ENCODE measurements at places on chromosomes 1 and 21.

GRCh38 chr1:198106011-198106410 lies 50.8 kb upstream of the NEK7 start:
- DNase-seq = no peak

GRCh38 chr1:240806200-240806745 lies 194.3 kb upstream of the GREM2 start:
- DNase-seq = peak; percentile 53

- DNase-seq = no peak
Measured at GRCh38 chr1:24414775-24415333, 748 bp upstream of the NIPAL3 start.

- DNase-seq = no peak
Measured at GRCh38 chr1:241181471-241181870, 175.5 kb downstream of the RGS7 start.

- DNase-seq = peak; percentile 63
Measured at GRCh38 chr1:27102707-27103468, 52.0 kb downstream of the SLC9A1 start.

DNA sequence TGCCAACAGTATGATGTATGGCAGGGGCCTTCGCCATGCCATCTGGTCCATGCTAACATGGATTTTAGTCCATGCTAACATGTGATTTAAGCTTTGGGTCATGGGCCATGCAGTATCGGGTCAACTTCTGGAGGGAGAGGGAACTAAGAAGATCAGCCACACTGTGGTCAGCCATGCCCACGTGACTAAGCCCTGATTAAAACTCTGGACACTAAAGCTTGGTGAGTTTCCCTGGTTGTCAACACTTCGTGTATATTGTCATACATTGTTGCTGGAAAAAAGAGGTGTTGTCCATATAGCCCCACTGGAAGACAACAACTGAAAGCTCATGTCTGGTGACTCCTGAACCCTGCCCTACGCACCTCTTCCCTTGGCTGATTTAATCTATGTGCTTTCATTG lies 90.5 kb downstream of the SUSD4 start:
- no peak for DNase-seq

DNA sequence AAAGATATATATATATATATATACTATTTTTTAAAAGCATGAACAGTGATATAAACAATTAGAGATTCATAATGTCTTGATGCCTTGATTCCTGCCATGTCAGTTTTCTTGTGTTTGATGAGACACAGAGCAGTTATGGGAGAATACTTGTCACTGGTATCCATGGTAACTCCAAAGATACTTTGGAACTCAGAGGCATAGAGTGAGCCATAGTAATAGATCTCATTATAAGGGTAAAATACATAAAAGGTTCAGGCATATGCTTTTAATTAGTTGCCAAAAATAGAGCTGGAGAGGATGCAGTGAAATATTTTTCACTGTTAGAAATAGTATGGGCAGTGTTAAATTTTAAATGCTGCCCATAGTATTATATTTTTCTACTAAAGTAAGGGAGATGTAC lies 134.1 kb downstream of the SYT14 start:
- DNase-seq = peak; percentile 62

DNA sequence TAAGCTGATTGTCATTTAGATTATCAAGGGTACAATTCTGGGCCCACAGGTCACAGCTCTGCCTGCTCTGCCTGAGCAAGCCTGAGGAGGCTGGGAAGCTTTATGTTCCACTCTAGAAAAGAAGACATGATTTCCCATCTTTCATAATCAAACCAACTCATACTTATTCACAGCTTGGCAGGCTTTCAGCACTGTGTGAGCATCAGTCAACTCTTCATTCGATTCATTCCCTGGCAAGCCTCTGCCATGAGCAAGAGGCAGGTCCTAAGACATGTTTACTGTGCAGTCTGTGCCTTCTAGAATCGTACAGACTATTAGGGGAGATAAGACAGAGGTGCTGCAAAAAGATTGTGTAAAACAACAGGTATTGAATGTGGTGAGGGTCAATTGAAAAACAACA lies 24.5 kb upstream of the KIRREL1 start:
- DNase-seq = peak; percentile 90

GRCh38 chr1:39525366-39526165 lies 34.1 kb downstream of the BMP8A start:
- no peak for DNase-seq

DNA sequence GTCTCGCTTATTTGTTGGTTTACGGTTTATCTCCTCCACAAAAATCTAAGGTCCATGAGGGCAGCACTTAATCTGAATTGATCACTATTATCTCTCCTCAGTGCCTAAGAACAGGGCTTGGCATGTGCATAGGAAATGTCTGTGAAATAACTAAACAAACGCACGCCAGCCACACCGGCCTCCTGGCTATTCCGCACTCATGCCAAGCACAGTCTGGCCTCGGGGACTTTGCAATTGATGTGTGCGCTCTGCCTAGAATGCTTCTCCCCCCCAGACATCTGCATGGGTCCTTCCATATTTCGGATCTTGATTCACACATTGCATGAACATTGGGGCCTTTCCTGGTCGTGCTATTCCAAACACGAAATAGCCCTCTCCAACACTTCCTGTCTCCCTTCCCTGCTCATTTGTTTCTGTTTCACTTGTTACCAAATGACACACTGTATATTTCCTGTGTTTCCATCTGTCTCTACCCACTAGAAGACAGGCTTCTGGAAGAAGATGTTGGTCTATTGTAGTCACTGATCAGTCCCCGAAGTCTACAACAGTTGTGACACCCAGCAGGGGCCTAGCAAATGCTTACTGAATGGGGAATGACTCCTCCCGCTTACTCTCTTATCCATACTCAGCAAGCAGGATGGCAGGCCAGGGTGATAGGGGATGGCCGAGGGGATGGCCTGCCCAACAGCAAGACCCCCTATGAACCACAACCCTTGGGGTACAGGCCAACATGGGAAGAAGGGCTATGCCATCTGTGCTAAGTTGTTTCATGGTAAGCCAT lies 93.9 kb downstream of the GLIS1 start:
- no peak for DNase-seq

GRCh38 chr1:116808848-116809508 lies 54.7 kb downstream of the CD2 start:
- no peak for DNase-seq

- no peak for DNase-seq
Measured at GRCh38 chr1:15343729-15344128, 66.0 kb upstream of the EFHD2 start.

- peak; percentile 81 for DNase-seq
Measured at GRCh38 chr1:109762821-109763645, 690 bp downstream of the EPS8L3 start.

DNA sequence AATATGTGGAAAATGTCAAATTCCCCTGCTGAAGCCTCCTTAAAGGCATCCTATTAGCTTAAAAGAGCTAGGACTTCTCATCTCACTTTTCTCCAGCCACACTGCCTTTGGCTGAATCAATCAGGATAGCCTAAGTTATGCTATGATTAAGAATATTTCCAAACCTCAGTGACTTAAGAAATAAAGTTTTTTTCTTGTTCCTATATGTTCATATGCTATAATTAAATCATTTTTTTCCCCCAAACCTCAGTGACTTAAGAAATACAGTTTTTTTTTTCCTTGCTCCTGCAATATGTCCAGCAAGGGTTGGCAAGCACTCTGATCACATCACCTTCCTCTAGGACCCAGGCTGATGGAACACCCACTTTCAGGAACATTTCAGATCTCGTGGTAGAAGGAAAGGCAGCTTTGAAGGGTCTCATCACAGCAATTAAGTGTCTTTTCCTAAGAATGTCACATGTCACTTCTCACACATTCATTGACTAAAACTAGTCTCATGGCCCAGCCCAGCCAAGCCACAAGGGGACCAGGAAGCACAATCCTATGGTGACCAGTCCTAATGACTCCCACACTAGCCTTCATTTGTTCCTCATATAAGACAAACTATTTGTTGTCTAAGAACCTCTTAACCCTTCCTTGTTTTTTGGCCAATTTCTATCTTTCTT lies 6.3 kb upstream of the JUN start:
- DNase-seq = no peak

- peak; percentile 53 for DNase-seq
Measured at GRCh38 chr1:20069874-20070273, at the start of gene PLA2G5. TSS of gene PLA2G5 (plus strand) at chr1:20070194. CDS start at chr1:20084831, 14,637 bp downstream.

DNA sequence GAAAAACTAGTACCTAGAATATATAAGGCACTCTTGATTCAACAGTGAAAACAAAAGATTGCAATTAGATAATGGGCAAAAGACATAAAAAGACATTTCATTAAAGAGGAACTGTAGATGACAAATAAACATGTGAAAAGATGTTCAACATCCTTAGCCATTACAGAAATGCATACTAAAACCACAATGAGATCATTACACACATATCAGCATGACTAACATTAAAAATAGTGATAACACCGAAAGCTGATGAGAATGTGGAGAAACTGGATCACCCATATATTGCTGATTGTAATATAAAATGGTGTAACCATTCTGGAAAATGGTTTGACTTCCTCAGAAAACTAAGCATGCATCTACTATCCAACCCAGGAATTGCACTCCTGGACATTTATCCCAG lies 340.3 kb downstream of the SEC16B start:
- DNase-seq = peak; percentile 2

DNA sequence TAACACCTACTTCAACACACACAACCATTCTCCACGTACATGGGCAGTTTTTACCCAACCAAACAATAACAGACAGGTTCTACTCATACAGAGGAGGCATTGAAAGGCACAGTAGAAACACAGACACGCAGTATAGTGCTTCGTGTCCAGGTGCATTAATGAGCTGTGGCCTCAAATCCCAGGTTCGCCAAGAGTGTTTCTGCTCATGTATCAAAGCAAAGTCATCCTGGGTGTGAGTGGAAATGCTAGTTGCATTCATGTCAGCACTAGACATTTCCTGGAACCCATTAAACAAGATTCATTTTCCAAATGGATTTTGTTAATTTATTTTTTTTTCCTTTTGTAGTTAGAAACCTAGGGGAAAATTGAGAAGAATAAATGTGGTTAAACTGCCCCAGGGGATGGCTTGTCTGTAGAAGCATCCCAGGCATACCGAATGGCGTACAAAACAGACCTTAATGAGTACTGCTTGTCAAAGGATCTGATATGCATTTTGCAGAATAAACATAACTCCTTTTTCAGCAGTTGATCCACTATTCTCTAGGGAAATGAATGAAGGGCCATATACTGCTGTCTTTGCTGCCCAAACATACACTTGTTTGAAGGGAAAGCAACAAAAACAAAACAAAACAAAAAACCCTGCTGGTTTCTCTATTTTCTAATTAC lies 298.6 kb upstream of the ST6GALNAC5 start:
- no peak for DNase-seq

DNA sequence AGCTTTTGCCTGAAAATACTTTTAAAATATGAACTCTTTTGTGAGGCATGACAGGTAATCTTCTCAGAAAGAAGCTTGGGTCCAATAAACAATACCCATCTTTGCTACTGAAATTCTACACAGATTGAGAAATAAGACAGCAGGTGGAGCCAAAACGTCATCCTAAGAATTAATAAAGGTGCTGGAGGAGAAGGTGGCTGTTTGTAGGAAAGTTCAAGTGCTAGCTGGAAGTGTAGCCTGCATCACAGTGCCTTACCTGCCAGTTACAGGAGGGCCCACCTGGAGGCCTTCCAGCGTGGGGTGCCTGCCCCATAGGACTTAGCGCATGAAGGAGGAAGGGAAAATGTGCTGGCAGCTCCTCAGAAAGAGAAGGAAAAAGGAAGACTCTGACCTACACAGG lies 93.7 kb downstream of the TTC3 start:
- DNase-seq = peak; percentile 32

DNA sequence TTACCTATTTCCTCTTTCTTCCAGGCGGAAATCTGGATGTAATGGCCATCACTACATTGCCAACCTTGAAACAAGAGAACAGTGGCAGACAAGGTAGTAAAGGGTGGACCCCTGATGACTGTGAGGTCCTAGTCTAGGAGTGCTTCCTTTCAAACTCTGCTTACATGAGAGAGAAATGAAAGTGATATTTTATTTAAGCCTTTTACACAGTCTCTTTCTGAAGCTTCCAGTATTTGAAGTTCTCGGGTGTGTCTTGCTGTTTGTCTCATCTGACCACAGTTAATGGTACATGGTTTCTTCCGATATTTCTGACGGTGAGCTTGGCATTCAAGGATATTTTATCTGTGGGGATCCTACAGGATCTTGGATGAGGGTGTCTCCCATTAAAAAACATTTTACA lies 215.2 kb downstream of the SLC45A1 start:
- DNase-seq = no peak

GRCh38 chr1:109887884-109888283 lies 22.8 kb upstream of the CSF1 start:
- no peak for DNase-seq
